ENCODE measurements at places on chromosomes 1 and 21.

DNA sequence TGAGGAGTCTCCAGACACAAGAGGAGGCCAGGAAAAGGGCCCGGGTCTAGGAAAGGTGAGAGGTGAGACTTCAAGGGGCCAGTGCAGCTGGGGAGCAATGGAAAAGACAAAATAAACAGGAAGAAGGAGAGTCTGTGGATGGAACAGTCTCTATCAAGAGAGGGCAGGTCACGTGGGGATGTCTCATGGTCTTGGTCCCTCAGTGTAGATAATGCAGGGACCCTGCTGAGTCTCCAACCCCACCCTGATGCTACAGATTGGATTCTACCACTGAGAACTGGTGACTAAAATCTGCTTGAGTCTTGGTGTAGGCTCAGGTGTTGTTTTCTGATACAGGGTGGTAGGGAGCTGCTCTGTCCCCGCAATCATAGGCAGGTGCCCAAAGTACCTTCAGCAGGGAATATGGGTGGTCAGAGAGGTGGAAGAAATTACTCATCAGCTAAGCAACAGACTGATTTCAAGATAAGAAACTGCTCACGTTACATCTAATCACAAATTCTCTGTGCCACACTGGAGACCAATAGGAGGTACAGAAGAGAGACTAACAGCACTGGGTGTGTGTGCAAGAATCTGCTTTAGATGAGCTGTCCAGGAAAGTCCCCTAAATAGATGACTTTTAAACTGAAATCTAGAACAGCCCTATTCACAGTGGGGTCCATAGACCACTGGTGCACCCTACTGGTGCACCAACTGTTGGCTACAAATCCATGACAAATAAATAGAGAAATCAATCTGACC lies 101.5 kb upstream of the TLR5 start:
- DNase-seq, result no peak

GRCh38 chr1:226643177-226643576 lies 94.6 kb downstream of the STUM start:
- peak; percentile 52 for DNase-seq

DNA sequence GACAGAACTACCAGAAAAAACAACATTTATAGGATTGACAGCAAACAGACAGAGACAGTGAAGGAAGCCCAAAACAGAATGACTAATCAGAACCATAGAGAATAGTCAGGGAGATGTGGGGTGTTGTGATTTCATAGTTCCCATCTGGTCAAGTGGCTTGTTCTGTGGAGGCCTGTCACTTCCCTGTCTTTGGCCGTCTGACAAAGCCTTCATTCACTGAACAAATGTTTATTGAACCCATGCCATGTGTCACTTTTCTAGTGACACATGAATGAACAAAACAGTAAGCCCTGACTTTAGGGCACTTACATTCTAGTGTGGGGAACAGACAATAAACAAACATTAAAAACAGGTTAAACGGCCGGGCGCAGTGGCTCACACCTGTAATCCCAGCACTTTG lies 3.2 kb upstream of the SRRM1 start:
- DNase-seq, result no peak

DNA sequence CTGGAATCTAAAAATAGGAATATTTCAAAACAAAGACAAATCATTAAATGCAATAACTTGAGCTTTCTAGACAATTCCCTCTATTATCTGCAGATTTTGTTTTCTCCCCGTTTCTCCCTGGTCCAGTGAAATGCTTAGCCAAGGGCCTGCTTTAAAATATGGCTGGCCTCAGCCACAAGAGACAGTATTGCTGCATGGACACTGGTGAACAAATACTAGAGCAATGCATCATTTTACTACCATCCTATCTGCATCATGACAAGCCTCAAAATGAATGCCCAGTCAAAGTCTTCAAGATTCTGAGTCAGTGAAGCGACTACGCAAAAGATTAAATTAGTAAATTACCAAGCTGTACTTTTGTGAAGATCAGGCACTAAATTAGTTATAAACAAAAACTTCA lies 80.5 kb downstream of the ENAH start:
- no peak for DNase-seq

GRCh38 chr1:203328714-203329122 lies 22.2 kb downstream of the FMOD start:
- no peak for DNase-seq

- no peak for DNase-seq
Observed at GRCh38 chr1:35433714-35434113, 123.5 kb downstream of the KIAA0319L start.

GRCh38 chr1:204251286-204251685 lies 37.5 kb upstream of the GOLT1A start:
- no peak for DNase-seq

DNA sequence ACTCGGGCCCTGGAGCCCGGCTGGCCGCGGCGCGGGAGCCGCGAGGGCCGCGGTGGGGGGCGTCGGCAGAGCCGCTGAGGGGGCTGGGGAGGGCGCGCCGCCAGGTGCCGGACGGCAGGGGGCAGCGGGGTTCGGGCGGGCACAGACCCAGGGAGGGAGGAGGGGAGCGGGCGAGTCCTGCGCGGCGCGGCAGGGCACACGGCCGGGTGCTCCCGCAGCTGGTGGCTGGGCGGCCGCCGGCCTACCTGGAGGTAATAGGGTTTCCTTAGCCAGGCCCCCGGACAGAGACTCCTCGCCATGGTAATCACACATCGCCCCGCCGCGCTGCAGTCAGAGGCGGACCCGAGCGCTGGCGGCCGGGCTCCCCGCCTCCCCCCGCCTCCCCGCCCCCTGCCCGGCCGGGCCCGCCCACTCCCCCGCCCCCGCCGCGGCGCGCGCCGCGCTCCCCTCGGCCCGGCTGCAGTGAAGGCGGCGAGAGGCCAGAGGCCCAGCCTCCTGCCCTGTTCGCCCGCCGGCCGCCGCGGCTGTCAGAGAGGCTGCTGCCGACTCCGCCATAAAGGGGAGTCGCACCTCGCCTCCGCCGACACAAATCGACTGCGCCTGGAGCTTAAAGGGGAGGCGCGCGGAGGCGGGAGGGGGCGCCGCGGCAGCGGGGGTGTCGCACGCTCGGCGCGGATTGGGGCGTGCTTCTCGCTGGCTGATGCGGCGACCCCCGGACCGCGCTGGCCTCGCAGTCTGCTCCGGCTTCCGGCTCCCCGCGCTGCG lies at the start of gene DIPK1A:
TSS of gene DIPK1A (minus strand) at position 332 of the 765 bp plus-strand sequence. CDS start at position 299, 33 bp downstream.
- DNase-seq, result peak; percentile 79

DNA sequence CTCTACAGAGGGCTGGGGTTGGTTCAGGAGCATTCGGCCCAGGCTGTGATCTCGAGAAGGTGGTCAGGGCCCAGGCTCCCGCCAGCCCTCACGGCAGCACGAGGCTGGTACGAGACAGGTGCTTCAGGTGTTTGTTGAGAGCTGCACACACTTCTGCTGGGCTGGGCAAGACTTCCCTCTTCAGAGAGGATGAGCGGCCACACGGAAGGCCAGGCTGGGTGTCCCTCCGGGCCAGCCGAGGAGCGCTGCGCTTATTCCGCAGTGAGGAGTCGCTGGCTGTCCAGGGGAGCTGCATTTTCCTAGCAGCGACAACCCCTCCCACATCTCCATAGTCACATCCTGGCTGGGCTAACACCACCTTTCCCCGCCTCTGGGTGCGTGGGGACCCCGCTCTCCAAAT lies 50.5 kb downstream of the PDE9A start:
- no peak for DNase-seq

All from activated B cell treated with CpG ODN at 0.5 μM for 24 hours (primary cell).